Kidney (tissue), 22 donors: ENCODE measurements at places on chromosomes 2 and 18.

DNA sequence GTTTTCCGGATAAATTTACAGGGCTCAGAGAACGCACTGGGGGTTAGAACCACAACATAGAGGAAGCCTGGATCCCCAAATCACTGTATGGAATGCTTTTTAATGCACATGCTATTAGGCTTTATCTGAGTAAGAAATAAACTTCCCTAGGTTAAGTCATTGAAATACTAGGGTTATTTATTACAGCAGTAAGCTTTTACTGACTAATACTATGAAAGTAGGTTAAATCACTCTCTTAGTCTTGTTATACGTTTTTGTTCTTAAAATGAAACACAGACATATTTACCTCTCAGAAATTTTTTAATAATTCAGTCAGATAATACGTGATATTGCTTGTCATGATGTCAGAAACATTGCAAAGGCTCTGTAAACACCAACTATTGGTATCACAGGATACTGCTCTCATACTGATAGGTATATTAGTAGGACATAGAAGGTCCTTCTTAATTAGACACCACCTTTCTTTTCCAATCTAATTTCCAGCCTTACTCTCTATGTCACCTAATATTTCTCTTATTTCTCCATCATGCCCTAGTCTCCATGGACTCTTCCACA is 162.7 kb upstream of the NYAP2 start:
- DNase-seq: no peak

DNA sequence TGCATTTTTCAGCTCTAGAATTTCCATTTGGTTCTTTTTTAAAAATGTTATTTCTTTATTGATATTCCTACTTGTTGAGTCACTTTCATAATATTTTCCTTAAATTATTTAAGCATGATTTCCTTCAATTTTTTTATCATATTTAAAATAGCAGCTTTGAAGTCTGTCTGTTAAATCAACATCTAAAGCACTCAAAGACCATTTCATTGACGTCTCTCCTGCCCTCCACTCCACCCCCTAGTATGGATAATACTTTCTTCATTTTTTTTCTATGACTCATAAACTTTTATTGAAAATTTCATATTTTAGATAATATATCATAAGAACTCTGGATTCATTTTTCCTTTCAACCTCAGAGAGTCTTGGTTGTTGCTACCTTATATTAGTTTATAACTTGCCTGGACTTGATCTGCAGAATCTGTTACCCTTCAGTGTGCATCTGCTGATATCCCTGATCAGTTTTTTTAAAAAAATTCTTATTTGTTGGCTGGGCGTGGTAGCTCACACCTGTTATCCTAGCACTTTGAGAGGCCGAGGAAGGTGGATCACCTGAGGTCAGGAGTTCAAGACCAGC is 59.0 kb upstream of the ZNF396 start:
- no peak for DNase-seq

DNA sequence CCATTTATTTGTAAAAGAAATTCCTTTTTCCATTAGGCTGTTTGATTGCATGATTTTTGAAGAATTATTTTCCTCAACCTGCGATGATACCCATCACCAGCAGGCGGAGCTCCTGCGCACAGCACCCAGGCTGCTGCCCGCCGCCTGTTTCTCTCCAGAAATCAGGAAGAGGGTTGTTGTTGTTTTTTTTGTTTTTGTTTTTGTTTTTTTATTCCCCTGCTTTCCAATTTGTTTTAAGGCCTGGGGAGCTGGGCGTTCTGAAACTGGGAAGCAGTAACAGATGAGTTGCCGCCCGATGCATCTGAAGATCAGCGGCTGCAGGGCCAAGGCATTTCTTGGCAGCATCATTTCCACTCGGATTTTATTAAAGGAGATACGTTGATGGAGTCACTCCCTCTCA is 132.1 kb downstream of the MBP start:
- DNase-seq: peak; percentile 54

DNA sequence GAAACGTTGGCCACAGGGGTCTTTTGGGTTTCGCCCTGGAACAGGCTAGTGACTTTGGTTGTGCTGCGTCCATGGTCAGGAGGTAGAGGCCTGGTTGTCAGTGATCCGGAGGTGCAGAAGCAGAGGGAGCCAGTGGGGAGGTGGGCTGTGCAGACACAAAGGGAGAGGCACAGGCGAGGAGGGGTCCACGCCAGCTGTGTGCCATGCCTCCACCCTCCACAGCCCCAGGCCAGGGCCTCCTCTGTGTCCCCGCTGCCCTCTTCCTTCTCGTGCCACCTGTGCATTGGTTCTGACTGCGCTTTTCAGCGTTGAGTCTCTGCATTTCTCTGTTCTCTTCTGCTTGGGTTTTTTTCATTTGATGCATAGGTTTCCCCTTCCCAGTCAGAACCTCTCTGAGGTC is 121.0 kb downstream of the GBX2 start:
- DNase-seq: no peak

- no peak for DNase-seq
These were observed 77.1 kb upstream of the CDC42EP3 start for GRCh38 chr2:37748541-37748940.
